Activated CD8-positive, alpha-beta memory T cell treated with anti-CD3 and anti-CD28 coated beads for 48 hours (primary cell): ENCODE measurements at places on chromosomes 13 and 19.

GRCh38 chr19:35828692-35829301, 16.2 kb upstream of the PRODH2 start:
- DNase-seq: peak; percentile 28

GRCh38 chr19:16098821-16099220, 12.9 kb upstream of the RAB8A start:
- no peak for DNase-seq

DNA sequence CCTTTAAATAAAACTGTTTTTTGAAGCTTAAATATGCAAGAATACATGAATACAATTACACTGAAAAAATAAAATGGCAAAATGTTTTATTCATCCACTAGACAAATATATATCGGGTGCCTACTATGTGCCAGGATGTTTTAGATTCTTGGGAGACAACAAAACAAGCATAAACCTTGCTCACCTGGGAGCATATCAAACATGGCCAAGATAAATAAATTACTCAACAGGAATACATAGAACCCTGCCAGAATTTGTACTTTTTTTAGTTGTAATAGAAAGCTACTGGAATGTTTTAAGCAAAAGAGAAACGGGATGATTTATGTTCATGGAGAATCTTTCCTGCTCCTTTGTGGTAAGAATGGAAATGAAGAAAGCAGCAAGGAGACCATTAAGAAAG, 2358.5 kb upstream of the PCDH20 start:
- no peak for DNase-seq

DNA sequence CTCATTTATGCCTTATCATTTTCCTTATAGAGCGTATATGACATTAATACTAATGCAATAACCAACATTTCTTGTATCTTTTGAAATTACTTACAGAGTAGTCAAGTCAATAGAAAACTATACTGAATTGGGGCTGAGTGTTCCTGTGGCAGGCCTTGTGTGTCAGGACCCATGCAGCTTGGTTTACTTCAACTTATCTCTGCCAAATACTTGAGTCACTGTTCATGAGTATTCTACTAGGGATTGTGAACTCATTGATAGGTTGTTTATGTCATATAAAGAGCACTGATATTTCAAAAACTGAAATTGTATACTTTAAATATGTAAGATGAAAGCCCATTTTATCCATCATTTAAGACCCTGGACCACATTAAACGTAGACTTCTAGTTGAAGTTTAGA, 688.6 kb upstream of the SLITRK1 start:
- no peak for DNase-seq

DNA sequence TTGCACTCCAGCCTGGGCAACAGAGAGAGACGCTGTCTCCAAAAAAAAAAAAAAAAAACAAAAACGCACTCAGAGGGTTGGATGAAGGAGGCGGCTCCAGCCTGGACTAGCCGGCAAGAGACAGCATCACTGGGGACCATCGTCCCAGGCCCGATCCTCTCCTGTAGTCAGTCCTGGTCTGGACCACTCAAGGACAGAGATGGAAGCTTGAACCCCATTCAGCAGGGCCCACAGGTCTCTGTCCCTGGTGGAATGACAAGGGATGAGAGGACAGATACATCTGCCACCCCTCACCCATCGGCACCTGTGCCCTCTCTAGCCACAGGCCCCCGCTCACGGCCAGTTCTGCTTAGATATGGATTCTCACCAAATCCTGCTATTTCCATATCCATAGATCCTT, 14.0 kb downstream of the ADGRE5 start:
- no peak for DNase-seq
